Activated T-helper 1 cell treated with anti-CD3 and anti-CD28 coated beads, Interleukin-2, amount 50 U/mL, for 16 hours (primary cell): ENCODE measurements at places on chromosomes 13 and 19.
A peak's percentile ranks its signal among the peaks of the same experiment; 100 is the strongest.

DNA sequence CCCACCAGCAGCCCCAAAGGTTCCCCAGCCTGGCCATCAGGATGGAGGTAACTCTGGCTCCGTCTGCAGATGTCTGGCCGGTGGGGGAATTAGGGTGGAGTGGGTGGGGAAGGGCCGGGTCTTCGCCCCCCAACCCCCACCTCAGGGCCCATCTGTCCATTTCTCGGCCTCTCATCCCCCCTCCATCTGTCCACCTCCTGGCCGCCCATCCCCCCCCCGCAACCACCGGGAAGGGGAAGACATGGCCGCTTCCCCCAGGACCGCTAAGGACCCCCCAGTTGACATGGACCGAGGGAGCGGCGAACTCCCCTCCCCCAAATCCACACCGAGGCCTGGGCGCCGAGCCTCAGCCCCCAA, 793 bp downstream of the LRFN1 start:
- DNase-seq = no peak

GRCh38 chr19:6916952-6917351, 29.6 kb downstream of the ADGRE1 start:
- no peak for DNase-seq

GRCh38 chr13:35838356-35838755, 292.8 kb downstream of the DCLK1 start:
- DNase-seq = no peak

GRCh38 chr13:106357198-106357597, 178.3 kb downstream of the EFNB2 start:
- DNase-seq = no peak

DNA sequence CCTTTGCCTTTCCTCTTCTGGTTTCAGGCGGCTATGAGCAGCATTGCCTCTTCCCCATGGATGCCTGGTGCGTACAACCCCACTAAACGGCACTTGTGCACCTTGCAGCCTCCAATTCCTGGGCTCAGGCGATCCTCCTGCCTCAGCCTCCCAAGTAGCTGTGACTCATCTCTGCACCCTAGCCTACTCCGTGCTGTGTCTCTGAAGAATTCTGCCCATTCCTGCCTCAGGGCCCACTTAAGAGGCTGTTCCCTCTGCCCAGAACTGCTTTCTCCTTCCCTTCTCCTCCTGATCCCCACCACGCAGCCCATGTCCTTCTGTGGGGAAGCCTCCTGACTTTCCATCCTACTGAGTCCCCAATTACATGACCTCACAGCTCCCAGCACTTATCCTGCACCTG, 142.2 kb upstream of the ZNF507 start:
- DNase-seq = no peak

DNA sequence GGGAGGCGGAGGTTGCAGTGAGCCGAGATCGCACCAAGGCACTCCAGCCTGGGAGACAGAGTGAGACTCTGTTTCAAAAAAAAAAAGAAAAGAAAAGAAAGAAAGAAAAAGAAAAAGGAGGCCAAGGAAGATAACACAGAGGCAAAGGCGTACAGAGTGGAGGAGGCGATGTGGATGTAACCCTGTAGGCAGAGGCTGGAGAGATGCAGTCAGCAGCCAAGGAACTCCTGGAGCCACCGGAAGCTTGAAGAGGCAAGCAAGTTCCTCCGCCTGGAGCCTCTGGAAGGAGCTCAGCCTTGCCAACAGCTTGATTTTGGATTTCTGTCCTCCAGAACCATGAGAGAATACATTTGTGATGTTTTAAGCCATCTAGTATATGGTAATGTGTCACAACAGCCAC, 6.7 kb upstream of the CCDC8 start:
- DNase-seq = no peak

GRCh38 chr13:42027286-42027685, 21.2 kb upstream of the DGKH start:
- no peak for DNase-seq

GRCh38 chr13:31477961-31478360, 261.4 kb upstream of the RXFP2 start:
- no peak for DNase-seq

- no peak for DNase-seq
These were observed 18.8 kb upstream of the GTF3A start for GRCh38 chr13:27405546-27406134.

GRCh38 chr13:102620516-102620915, 23.7 kb downstream of the TPP2 start:
- no peak for DNase-seq

- DNase-seq = no peak
These were observed 2.3 kb downstream of the OR7C2 start for GRCh38 chr19:14943601-14944000.

GRCh38 chr13:51590231-51590970, 6.1 kb downstream of the WDFY2 start:
- no peak for DNase-seq

- peak; percentile 61 for DNase-seq
These were observed 3.0 kb downstream of the IRF2BP1 start for GRCh38 chr19:45882652-45883585.

DNA sequence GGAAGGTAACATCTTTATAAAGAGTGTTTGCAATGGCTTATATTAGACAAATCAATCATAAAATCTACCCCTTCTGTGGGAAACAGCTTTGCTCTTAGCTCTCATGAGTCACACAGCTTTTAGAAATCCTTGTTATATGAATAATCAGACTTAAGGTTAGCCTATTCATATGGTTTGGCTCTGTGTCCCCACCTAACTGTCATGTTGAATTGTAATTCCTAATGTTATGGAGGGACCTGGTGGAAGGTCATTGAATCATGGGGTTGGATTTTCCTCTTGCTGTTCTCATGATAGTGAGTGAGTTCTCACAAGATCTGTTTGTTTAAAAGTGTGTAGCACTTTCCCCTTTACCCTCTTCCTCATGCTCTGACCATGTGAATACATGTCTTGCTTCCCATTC, 704.2 kb upstream of the KLHL1 start:
- no peak for DNase-seq

DNA sequence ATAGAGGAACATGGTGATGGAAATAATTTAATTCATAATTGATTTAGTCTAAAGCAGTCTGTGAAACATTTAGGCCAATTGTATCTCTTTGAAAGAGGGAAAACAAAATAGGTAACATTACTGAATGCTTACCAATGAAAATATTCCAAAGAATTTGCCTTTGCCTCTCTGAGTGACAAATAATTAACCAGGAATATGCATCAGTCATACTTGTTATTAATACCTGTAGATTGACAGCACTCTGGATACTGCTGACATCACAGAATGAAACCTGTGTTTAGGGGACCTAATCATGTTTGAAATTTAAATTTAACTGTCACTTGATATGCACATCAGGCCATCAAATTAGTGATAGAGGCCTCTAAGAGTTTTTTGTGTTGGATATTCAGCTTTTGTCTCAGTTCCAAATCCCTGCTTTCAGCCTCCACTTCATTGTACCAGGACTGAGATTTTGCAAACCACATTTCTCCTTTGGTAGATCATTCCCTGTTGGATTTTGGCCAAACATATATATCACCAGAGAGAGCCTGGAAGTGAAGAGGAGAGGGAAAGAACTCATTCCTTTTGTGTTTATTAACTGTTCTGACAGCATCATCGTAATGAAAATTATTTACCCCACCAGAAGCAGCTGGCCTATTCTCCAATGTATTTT, 64.8 kb upstream of the KLHL1 start:
- no peak for DNase-seq

- DNase-seq = no peak
These were observed 14.6 kb upstream of the NCCRP1 start for GRCh38 chr19:39182174-39182505.

- no peak for DNase-seq
These were observed 9.2 kb downstream of the KANK3 start for GRCh38 chr19:8333767-8334457.

DNA sequence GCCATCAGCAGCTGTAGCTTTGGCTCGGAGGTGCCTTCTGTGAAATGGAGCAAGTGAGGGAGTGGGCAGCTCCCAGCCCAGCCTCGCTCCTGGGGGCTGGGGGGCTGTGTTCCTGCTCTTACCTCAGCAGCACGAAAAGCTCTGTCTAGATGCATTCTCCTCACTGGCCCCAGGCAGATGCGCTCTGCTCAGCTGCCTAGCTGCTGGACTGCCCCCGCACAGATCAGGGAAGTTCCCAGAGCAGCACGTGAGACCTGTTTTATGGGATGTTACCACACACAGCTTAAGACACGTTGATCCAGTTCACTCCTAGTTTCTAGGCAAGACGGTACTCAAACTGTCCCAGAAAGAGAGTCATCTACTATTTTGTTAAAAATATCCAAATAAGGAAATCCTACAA, 13.6 kb downstream of the LCP1 start:
- DNase-seq = no peak

- no peak for DNase-seq
These were observed 97.5 kb downstream of the RGCC start for GRCh38 chr13:41554626-41555386.

DNA sequence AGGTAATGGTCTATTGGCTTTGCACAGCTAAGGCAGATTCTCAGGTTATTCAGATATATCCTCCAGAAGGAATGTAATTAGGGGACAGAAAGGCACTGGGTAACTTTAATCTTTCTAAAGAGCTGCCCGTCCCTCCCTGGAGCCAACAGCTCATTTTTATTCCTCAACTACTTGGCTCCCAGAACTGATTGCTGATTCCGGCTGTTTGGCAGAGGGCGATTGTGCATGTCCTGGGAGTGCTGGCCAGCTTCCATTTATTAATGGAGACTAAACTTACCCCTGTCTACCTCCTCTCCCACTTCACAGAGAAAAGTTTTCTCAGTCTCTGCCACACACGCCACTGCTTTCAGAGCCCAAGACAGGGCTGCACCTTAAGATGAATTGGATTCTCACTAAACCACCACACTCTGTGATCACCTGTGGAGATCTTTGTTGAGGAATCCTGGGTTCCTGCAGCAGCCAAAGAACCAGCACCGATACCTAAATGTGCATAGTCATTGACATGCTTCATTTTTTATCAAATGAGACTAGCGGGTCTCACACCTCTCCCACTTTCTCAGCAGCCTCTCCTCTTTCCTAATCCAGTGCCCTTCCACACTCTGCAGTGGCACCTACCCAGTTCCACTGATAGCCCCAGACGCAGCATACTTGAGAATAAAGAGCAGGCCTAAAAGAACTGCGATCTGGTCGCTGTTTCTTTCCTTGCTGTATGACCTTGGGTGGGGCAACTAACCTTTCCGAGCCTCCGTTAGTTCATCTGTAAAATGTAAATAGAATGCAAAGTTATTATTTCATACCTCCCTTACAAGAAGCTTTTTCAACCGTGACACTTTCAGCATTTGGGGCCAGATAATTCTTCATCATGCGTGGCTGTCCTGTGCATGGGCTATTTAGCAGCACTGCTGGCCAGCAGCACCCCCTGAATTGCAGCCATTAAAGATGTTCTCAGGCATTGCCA, 648.7 kb downstream of the UQCRFS1 start:
- DNase-seq = no peak

DNA sequence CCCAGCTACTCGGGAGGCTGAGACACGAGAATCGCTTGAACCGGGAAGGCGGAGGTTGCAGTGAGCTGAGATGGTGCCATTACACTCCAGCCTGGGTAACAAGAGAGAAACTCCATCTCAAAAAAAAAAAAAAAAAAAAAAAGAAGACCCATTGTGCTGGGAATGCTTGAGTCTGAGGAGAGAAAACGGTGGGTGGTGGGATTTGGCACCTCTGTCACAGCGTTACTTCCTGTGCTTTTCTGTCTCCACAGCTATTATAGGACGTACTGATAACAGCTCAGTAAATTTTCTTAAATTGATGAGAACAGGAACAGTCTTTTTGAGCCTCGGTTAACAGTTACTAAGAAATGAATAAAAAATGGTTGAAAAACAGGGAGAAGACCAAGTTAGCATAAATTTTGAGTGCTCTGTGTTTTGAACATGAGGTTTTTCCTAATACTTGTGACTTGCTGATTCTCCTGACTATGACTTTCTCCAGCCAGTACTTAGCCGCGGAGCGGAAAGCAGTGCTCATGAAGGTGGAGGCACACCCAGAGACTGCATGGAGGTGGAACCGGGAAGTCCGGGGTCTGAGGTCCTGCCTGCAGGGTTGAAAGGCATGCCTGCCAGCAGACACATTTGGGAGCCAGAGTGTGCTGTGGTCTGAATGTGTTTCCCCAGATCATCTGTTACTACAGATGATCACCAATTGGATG, 55.3 kb upstream of the TEX29 start:
- no peak for DNase-seq

DNA sequence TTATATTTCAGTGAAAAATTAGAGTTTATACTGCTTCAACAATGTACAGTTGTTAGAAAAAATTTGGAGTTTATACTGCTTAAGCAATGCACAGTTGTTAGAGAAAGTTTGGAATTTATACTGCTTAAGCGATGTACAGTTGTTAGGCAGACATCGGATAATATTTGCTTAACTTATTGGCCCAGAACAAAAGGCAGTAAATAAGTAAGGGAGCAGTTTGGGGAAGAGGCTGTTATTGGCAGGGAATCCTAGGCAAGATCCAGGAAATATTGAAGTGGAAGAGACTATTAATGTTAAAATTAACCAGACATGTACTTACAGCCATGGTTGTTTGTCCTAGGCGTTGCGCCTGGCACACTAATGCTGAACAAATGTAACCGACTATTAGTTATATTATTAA, 166.9 kb downstream of the GPC5 start:
- no peak for DNase-seq

DNA sequence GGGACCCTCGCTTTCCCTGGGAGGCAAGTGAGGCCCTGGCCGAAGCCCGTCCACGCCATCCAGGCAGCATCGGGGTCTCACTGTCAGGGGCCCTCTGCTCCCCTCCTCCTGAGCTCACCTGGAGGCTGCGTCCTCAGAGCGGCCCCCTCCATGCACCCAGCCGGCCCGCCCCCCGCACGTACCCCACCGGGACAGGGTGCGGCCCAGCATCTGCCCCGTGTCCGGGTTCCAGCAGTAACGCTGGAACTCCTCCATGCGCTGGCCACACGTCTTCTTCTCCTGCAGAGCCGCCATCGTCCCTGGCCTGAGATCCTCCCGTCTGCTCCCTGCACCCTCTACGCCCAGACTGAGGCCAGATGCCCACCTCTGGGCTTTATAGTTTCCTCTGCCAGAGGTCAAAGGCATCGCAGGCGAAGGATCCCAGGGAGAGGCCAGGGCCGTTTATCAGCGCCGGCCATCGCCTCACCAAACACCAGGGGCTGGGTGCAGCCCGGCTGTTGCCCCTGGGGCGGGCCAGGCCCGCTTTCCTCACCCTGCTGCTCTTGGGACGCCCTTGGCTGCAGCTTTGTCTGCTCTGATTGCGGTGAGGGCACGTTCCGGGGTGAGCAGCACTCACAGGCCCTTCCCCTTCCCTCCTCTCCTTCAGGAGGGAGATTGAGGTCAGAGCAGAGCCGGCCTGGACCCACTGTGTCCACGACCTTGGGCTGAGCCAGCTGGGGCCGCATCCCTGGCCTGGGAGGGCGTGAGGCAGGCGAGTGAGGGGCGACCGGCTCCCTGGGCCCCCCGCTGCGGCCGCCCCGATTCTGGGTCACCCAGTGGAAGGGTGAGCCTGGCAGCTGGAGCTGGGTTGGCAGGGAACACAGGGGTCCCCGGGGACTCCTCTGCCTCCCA, at the start of gene ATP4B:
TSS of gene ATP4B (minus strand) at position 348 of the 891 bp plus-strand sequence. CDS start at position 294, 54 bp downstream.
- DNase-seq = no peak

DNA sequence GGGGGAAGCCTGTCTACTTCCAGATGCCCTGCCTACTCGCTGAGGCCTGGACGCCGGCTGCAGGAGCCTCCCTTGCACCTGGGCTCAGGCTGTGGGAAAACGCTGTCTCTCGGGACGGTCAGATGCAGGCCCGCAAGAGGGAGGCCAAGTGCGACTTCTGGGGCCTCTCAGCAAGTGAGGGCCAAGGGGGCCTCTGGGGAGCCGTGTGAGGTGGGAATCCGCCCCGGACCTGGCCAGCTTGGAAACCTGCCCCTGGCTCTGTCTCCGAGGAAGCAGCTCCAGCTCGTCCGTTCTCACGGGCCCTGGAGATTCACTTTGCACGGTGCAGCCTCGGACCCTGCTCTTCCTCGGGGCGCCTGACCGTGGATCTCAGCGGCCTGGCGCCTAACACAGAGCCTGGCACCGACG, 11.4 kb upstream of the CRTC1 start:
- DNase-seq = no peak
